ENCODE measurements at places on chromosomes 2 and 18.

GRCh38 chr2:8006626-8007025, 675.2 kb upstream of the ID2 start:
- H3K27ac ChIP-seq: no peak overlapping the region
- H3K36me3 ChIP-seq: no peaks in the 10 kb centered on the region
- no peaks in the 10 kb centered on the region for H3K4me1 ChIP-seq
- no peak for DNase-seq

DNA sequence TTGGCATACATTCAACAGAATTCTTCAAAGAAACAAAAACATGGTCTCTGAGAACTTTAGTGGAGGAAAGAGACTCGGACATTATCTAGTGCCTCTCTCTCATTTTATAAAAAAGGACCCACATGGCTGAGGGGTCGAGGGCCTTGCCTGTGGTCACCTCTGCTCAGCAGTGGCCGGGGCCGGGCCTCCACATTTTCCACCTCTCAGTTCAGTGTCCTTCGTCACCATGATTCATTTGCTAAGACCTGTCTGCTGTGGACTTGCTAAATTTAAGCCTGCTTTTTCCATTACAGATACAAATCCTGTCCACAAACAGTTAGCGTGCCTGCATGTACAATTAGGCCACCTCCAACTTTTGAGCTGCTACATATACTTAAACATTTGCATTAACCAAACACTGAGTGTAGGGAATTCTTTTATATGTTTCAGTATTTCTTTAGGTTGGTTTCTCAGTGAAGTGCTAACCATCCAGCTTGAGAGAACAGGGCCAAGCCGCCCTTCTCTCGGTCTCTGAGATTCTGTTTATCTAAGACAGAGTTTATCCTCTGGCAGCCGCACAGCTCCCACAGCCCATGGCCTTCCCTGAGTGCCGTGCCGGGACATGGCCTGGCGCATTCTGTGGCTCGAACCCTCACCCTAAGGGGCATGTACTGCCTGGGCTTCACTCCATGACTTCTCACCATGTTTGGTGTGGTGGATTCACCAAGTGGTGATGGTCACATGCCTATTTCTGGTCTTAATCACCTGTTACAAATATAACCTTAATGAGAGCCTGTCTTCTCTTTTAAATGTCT, 46.2 kb downstream of the COA5 start:
- H3K27me3 ChIP-seq: no peaks in the 10 kb centered on the region
- no peak overlapping the region for H3K4me3 ChIP-seq
- no peaks in the 10 kb centered on the region for H3K4me1 ChIP-seq
- no peak overlapping the region for H3K27ac ChIP-seq

DNA sequence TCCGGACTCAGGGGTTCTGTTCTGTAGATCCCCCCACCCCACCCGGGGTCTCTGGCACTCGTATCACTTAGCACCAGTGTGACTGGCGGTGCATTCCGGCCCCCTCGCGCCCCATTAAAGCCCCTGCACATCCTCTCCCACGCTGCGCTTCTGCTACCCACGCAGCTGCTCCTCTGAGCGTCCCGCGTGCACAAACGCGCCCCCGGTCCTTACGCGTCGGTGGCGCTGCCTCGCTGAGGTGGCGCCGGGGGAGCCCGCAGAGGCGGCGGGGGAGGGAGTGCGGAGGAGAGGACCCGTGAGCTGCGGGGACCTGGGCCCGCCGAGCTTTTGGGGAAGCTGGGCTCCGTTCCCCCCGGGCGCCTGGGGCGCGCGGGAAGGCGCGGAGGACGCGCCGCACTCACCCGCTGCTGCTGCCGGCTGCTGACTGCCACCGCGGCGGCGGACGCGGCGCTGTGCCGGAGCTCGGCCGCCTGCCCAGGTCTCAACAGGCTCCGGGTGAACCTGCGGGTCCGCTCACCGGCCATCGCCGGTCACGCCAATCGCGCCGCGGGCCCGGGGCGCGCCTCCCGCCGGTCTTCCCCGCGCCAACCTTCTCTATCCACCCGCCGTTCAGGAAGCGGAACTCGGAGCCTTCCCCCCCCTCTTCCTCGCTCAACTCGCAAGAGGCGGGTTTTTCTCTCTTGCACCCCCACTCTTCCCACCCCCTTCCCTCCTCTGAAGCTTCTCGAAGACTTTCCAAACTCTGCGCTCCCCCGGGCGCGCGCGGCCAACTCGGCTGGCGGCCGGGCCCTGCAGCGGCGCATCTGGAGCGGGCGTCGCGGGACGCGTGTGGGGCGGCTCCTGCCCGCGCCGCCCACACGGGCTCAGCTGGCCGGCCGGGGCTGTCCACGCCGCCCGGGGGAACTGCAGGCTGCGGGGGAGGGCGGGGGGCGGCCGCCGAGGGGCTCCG, at the start of gene DOCK10:
DOCK10 (minus strand) TSS at position 618 of the 949 bp plus-strand sequence; CDS start at position 524, 94 bp downstream.
- DNase-seq: peak; percentile 88
- no peaks in the 10 kb centered on the region for H3K36me3 ChIP-seq
- peaks cover 5% of the 10 kb centered on the region for H3K27me3 ChIP-seq
- peaks cover 63% of the 10 kb centered on the region for H3K4me1 ChIP-seq

- peak overlapping the region; percentile 81 for H3K27ac ChIP-seq
- H3K36me3 ChIP-seq: no peaks in the 10 kb centered on the region
- H3K27me3 ChIP-seq: peaks cover 46% of the 10 kb centered on the region
Measured at GRCh38 chr2:234953116-234954031, 1.6 kb downstream of the SH3BP4 start.
